ENCODE measurements at places on chromosomes 4 and X. TPM values are rescaled to one million over a fixed set of nuclear protein-coding genes. Genes with fewer than 3 reads are reported as not detected.

GRCh38 chrX:119455264-119455663 lies 13.0 kb upstream of the SLC25A5 start:
- H3K27ac ChIP-seq = no peak overlapping the region
- H3K36me3 ChIP-seq = no peaks in the 10 kb centered on the region
- no peaks in the 10 kb centered on the region for H3K27me3 ChIP-seq
- no peak for DNase-seq
- no peak overlapping the region for H3K4me3 ChIP-seq
- H3K4me1 ChIP-seq = peaks cover 11% of the 10 kb centered on the region

DNA sequence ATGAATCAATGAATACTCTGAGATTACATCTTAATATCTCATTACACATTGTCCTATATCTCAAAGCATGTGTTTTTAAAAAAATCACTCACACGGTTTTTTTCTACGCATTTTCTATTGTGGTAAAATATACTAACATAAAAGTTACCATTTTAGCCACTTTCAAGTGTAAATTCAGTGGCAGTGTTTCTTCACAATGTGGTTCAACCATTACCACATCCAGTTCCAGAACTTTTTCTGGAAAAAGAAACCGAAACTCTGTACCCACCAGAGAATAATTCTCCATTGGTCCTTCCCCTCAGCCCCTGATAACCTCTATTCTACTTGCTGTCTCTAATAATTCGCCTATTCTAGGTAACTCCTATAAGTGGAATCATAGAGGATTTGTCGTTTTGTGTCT lies 35.3 kb upstream of the ACSL1 start:
- no peaks in the 10 kb centered on the region for H3K36me3 ChIP-seq
- no peak overlapping the region for H3K27ac ChIP-seq
- peaks cover 7% of the 10 kb centered on the region for H3K4me1 ChIP-seq
- DNase-seq = no peak
- no peaks in the 10 kb centered on the region for H3K27me3 ChIP-seq
- no peak overlapping the region for H3K4me3 ChIP-seq

- H3K27ac ChIP-seq = no peak overlapping the region
- no peaks in the 10 kb centered on the region for H3K36me3 ChIP-seq
- H3K4me1 ChIP-seq = no peaks in the 10 kb centered on the region
- no peak for DNase-seq
Measured at GRCh38 chr4:106530821-106531220, 162.2 kb upstream of the GIMD1 start.

Gene BANK1
- 0.15 TPM for total RNA-seq

DNA sequence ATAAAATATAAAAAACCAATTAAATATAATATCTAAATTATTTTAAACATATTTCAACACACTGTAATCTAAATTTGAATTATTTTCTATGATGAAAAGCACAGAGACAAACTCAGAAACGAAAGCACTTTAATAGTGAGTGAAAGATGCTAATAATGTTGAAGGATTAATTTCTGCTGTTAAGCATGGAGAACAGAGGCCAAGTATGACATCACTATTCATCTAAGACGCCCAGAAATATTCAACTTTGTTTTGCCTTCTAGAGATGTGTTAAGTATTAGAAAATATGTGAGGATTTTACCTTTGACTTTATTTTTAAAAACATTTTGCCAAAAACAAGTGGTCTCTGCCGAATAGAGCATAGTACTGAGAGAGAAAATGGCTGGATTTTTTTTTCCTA lies 19.3 kb downstream of the ARHGEF6 start:
- no peak overlapping the region for H3K4me3 ChIP-seq
- no peaks in the 10 kb centered on the region for H3K36me3 ChIP-seq
- H3K27ac ChIP-seq = no peak overlapping the region

DNA sequence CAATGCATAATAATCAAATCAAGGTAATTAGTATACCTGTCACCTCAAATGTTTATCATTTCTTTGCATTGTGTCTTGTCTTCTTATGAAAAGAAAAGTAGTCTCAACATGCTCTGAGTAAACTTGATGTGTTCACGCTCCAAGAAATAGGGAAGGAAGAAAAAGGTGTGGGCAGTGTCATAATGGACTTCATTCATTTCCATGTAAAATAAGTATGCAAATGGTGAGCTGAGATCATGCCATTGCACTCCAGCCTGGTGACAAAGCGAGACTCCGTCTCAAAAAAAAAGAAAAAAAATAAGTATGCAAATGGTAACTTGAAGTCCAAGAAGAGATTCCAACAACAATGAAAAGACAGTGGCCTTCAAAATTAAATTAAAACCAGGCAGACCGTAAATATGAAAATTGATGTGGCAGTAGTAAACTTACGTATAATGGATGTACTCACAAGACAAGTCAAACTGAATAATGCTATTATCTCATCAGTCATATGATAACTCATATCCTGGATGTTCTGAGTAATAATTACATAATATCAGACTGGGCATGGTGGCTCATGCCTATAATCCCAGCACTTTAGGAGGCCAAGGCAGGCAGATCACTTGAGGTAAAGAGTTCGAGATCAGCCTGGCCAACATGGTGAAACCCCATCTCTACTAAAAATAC lies 6.0 kb upstream of the CWH43 start:
- no peaks in the 10 kb centered on the region for H3K36me3 ChIP-seq
- no peak overlapping the region for H3K4me3 ChIP-seq
- no peaks in the 10 kb centered on the region for H3K27me3 ChIP-seq

DNA sequence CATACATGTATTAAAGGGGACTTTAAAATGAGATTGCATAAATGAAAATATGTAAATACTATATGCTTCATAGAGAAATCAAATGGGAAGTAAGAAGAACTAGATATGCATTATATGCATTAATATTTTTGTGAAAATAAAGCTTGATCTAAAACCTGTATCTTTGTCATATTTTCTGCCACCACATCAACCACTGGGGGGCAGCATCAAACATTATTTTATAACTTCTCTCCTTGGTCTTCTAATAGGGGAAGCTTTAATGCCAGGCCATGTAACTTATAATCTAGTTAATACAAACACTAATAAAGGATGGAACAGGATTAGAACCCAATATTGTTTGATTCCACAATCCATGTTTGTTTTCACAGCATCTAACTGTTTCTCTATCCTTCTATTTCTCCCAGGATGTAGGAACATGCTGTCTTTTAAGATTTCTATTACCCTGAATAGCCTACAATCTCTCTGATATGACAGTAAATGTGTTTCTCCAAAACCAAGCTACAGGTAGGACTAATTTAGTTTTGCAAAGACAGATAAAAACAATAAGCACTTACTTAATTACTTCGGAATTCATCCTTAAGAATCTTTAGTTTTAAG lies 10.0 kb downstream of the QRFPR start:
- DNase-seq = peak; percentile 17
- H3K36me3 ChIP-seq = no peaks in the 10 kb centered on the region
- H3K27ac ChIP-seq = no peak overlapping the region
- no peaks in the 10 kb centered on the region for H3K4me1 ChIP-seq

Gene SPANXB1
- total RNA-seq = not detected

- H3K27ac ChIP-seq = no peak overlapping the region
- H3K4me3 ChIP-seq = no peak overlapping the region
- no peaks in the 10 kb centered on the region for H3K27me3 ChIP-seq
- no peaks in the 10 kb centered on the region for H3K36me3 ChIP-seq
- no peak for DNase-seq
Measured at GRCh38 chr4:120750152-120750525, 172.4 kb downstream of the PRDM5 start.

Gene ASB5
- total RNA-seq = not detected

DNA sequence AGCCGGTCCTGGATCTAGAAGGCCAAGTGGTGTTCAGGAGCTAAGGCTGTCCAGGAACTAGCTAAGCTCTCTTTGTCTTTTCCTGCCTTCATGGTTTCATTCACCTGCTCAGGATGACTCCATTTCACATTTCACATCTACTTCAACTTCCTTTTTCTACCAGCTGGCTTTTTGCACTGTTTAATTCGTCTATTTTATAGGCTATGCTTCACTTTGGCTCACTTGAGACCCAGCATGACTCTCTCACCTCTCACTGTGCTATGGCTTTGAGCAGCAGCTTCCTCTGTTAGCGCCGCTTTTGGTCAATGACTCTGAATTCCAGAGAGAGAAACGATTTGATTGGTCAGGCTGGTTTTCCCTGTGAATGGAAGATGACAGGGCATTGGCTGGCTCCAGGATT lies 213.5 kb upstream of the CLNK start:
- DNase-seq = no peak
- no peaks in the 10 kb centered on the region for H3K27me3 ChIP-seq
- H3K4me1 ChIP-seq = no peaks in the 10 kb centered on the region
- H3K4me3 ChIP-seq = no peak overlapping the region
- H3K36me3 ChIP-seq = no peaks in the 10 kb centered on the region

GRCh38 chrX:138885886-138886285 lies 174.4 kb upstream of the FGF13 start:
- H3K4me1 ChIP-seq = no peaks in the 10 kb centered on the region
- H3K27me3 ChIP-seq = no peaks in the 10 kb centered on the region

DNA sequence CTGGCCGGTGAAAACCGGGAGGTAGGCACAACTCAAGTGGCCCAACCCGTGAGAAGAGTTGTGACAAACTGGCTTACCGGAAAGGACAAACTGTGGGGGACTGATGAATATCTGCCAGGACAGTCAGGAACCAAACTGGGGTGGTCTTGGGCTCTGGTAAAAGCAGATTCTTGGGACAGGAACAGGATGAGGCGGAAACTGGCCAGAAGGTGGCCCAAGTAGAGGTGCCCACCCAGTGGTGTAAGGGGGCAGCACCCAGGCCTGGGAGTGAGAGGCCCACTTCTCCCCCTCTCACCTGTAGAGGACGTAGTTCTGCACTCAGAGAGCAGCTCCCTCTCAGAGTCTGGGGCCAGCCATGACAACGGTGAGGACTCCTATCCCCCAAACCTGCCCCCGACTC lies 5.9 kb downstream of the CCDC120 start:
- DNase-seq = no peak
- no peak overlapping the region for H3K27ac ChIP-seq

DNA sequence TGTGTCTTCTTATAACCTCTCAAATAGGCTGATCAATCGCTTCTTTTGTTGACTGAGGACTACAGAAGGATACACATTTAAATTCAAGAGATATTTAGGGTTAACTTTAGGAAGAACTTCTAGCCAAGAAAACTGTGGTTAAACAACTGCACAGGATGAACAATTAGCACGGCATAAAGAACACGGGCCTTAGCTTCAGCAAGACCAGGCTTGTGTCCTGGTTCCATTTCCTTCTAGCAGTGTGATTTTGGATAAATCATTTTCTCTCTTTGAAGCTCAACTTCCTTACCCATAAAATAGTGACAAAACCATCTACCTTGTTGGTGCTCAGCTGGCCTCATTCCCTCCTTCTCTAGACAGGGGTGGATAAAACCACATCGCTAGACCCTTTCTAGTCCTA lies 117.6 kb downstream of the TSPAN5 start:
- no peaks in the 10 kb centered on the region for H3K27me3 ChIP-seq
- no peak overlapping the region for H3K4me3 ChIP-seq
- DNase-seq = no peak

GRCh38 chr4:81447566-81448229 lies 24.0 kb downstream of the RASGEF1B start:
- no peaks in the 10 kb centered on the region for H3K4me1 ChIP-seq

- H3K36me3 ChIP-seq = peaks cover 6% of the 10 kb centered on the region
- no peak overlapping the region for H3K4me3 ChIP-seq
- peaks cover 32% of the 10 kb centered on the region for H3K4me1 ChIP-seq
Measured at GRCh38 chrX:154401918-154402621, 3.9 kb downstream of the RPL10 start.

GRCh38 chrX:9745417-9746115 lies 20.1 kb downstream of the GPR143 start:
- no peaks in the 10 kb centered on the region for H3K27me3 ChIP-seq
- H3K4me1 ChIP-seq = no peaks in the 10 kb centered on the region
- no peaks in the 10 kb centered on the region for H3K36me3 ChIP-seq
- H3K27ac ChIP-seq = no peak overlapping the region

- no peaks in the 10 kb centered on the region for H3K4me1 ChIP-seq
- no peak overlapping the region for H3K4me3 ChIP-seq
Measured at GRCh38 chr4:180350901-180351300, 1892.3 kb upstream of the TENM3 start.
